ENCODE measurements at places on chromosomes 5 and 9.
A peak's percentile ranks its signal among the peaks of the same experiment; 100 is the strongest.

DNA sequence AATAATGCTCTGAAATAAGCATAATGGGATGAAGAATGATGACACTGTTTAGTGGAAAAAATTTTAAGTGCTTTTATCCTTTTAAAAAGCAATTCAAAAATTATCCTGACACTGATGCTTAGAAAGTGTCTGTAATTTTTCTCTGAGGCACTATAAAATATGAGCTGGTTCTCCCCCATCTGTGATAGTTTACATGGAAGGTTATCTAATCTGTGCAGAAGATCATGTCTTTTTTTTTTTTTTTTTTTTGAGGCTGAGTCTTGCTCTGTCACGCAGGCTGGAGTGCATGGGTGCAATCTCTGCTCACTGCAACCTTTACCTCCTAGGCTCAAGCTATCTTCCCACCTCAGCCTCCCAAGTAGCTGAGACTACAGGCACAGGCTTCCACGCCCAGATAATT is 15.2 kb upstream of the TAF11L2 start:
- DNase-seq: no peak

DNA sequence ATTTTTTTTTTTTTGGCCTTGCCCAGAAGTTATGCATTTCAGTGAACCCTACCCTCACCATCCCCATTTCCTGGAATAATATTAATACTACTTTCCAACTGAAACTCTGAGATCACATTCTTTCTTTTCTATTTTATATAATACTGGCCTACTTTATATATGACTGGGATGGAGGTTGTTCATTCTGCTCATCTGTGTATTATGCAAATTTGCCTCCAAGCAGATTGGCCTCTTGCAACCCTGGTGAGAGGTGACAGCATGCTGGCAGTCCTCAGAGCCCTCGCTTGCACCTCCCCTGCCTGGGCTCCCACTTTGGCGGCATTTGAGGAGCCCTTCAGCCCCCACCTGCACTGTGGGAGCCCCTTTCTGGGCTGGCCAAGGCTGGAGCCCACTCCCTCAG is 35.4 kb downstream of the CDKN2A start:
- DNase-seq: no peak

DNA sequence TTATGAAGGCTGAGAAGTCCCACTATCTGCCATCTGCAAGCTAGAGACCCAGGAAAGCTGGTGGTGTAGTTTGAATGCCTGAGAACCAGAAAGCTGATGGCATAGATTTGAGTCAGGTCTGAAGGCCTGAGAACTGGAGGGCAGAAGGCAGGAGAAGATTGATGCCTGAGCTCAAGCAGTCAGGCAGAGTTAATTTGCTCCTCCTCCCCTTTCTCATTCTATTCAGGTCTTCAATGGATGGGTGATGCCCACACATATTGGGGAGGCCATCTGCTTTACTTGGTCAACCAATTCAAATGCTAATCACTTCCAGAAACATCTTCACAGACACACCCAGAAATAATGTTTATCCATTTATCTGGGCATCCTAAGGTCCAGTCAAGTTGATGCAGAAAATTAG is 87.6 kb upstream of the CPLX2 start:
- DNase-seq: no peak

- no peak for DNase-seq
Measured at GRCh38 chr5:58462154-58462553, 2.3 kb upstream of the PLK2 start.

- no peak for DNase-seq
Measured at GRCh38 chr5:94516148-94516547, 102.3 kb downstream of the KIAA0825 start.

- DNase-seq: no peak
Measured at GRCh38 chr5:145111420-145111819, 723.7 kb downstream of the PRELID2 start.

GRCh38 chr5:127848098-127848497 is 144.9 kb downstream of the CCDC192 start:
- peak; percentile 29 for DNase-seq

- no peak for DNase-seq
Measured at GRCh38 chr9:86753836-86754235, 193.5 kb downstream of the GAS1 start.

GRCh38 chr5:180808461-180809000 is 5.9 kb upstream of the MGAT1 start:
- no peak for DNase-seq

DNA sequence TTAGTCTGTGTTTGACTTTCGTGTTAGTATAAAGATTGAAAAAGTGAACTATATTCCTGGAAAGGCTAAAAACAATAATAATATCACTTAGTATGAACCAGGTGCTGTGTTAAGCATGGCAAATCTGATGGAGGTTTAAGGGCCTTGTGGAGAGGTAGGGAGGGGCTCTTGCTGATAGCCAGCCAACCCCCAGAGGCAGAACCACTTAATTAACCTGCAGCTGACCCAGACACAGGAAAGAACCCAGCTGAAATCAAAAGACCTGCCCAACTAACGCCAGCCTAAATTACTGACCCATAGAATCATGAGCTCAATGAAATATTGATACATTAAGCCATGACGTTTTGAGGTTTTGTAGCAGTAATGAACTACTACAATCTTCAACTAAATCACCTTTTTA is 28.3 kb upstream of the TAF1L start:
- no peak for DNase-seq

GRCh38 chr9:95496687-95497086 is 20.1 kb downstream of the PTCH1 start:
- DNase-seq: no peak

DNA sequence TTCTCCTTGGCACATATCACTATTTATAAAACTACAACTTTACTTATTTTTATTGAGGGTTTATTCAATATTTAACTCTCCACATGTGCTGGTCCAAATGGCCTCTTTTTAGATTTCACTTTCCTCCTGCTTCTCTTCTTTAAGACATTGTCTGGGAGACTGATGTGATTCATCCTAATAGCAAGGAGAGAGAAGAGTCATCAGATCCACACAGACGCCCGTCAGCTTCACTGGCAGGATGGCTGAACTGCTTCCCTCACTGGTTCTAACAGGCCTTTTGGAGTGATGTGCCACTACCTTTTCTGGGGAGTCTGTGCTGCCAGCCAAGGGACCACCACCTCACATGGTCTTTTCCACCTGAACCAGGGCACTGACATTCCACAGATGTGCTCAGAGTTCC is 16.5 kb upstream of the ROR2 start:
- no peak for DNase-seq
